Spinal cord (tissue), 10 donors: ENCODE measurements at places on chromosomes 6 and 20. TPM values are rescaled to one million over a fixed set of nuclear protein-coding genes. Genes with fewer than 3 reads are reported as not detected.

The HEBP2 gene
- polyA plus RNA-seq, result 30.8 TPM

DNA sequence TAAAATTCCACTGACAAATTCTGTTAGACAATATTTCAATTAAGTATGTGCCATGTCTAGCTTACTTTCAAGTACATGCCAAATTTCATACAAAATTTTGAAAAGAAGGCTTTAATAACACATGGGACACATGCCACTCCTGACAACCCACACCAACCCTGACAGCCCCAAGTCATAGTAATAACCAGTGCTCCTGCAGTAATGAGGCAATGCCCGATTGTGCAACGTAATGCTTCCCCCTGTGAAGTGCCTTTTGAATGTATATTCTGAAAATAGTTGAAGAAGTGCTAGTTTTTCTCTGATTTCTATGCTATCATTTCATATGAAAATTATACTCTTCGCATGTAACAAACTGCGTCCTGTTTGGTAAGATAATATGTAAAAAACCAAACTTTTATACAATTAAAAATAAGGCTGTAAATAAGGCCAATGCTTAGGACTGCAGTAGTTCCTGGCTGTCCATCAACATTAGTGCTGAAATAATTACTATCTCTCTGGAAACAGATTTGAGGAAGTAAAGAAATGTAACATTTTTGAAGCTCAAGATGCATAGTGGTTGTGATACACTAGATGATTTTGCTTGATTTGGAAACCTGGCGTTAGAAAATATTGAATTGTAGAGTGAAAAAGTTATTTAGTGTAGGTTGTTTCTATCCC is 125.8 kb upstream of the BCLAF1 start:
- DNase-seq, result no peak

DNA sequence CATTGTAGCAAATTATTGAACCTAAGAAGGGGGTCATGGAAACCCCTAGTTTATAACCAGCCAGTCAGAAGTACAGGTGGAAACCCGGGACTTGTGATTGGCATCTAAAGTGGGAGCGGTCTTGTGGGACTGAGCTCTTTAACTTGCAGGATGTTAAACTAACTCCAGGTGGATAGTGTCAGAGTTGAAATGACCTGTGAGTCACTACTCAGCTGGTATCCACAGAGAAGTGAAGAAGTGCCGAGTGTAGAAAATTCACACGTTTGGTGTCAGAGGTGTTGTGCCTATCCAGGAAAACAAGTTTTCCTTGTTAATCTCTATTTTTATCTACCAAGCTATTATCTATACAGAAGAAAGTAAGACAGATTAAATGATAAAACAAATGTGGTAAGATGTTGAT is 179.7 kb downstream of the ADGRG6 start:
- no peak for DNase-seq

GRCh38 chr20:18666803-18667415 is 79.1 kb downstream of the DTD1 start:
- no peak for DNase-seq

The LHFPL5 gene
- 2.0 TPM for polyA plus RNA-seq

The SRSF12 gene
- 26.7 TPM for polyA plus RNA-seq

The ECI2 gene
- 47.3 TPM for polyA plus RNA-seq

The C6orf141 gene
- polyA plus RNA-seq, result 5.2 TPM

- no peak for DNase-seq
Measured at GRCh38 chr20:14643146-14643545, 305.7 kb upstream of the FLRT3 start.

DNA sequence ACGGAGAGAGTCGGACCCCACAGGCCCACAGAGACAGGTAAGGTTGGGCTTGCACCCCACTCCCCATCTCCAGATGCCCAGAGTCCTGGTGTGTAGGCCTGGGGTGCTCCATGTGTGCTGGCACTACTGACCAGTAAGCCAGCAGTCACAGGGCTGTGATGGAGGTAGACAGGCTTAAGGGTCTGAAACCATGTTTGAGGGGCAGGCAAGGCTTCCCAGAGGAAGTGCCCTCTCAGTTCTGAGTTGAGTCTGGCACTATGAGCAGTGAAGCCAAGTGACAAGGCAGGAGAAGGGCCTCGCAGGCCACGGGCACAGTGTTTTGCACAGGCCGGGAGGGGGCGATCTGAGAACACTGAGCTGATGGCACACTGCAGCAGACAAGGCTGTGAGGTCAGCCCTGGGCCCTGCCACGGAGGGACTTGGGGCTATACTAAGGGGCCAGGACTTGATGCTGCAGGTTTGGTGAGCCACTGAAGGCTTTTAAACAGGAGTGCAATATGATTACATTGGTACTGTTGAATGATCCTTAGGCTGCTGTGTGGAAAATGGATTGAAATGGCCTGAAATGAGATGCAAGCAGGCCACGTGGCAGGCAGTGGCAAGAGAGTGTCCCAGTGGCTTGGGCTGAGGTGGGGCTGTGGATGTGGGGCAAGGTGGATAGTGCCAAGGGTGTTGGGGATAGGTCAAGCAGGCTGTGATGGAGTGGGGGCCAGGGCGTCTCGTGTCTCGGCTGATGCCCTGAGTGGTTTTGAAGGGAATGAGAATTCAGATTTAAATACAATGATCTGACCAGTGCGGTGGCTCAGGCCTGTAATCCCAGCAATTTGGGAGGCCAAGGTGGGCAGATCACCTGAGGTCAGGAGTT is 20.3 kb downstream of the TTBK1 start:
- no peak for DNase-seq

The LCA5 gene
- polyA plus RNA-seq, result 11.1 TPM

- peak; percentile 82 for DNase-seq
Measured at GRCh38 chr6:87078983-87079616, 15.8 kb downstream of the CGA start.

- no peak for DNase-seq
Measured at GRCh38 chr6:12578751-12579150, 137.8 kb upstream of the PHACTR1 start.

DNA sequence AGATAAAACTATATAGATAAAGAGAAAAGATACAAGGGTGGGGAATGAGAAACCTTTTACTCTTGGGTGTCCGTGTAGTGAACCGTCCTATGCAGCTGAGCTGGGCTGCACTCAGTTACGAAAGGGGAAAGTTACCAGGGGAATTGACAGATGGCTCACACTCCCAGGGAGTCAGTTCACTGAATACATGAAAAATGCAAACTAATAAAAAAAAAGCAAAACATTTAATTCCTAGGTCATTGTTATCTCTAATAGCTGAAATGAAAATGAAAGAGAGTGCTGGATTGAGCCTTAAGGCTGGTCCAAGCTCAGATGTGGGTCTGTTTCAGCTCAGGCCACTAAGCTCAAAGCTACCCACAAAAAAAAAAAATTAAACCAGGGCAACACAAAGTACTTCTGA is 138.0 kb downstream of the THBS2 start:
- DNase-seq, result no peak

- no peak for DNase-seq
Measured at GRCh38 chr6:139271056-139271455, 20.7 kb downstream of the TXLNB start.

DNA sequence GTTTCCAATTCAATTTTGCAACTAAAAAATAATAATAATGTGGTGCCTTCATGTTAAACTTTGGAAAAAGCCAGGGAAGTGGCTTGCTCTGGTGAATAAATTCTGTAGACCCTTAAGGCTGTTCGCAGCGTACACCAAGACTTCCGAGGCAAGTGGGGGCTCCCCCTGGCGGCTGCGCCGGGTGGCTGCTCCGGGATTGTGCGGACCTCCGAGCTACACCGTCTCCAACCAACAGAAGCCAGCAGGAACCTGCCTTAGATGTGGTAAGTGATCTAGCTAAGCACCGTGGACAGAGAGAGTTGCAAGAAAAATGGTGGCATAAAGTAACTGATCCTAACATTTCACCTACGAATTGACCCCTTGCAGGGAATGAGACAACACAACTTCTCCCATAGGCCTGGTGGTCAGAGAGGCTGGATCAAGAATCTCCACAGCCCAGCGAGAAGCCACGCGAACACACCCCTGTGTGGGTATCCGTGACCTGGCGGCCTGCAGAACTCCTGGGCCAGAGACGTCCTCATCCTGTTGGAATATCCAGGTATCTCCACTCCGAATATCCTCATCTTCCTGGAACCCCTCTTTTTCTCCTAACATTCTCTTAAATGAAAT is 69.6 kb downstream of the TBXT start:
- DNase-seq, result peak; percentile 35

- DNase-seq, result no peak
Measured at GRCh38 chr6:154266560-154267099, 90.0 kb downstream of the IPCEF1 start.

DNA sequence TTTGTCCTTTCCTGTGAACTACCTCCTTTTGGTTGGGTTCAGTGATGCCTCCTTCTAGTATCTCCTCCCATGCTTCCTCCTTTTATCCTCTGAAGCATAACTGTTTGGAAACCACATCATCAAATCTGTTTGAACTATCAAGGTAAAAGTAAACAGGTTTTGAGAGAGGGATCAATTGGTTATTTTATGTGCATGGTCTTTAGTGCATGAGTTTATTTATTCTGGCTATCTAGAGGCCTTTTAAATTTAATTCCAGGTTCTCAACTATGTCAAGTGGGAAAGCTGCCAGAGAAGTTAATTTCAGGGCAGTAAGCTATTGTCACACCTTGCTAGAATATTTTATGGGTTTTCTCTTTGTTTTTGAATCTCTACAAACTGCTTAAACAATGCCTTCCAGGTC is 54.1 kb downstream of the WASF1 start:
- DNase-seq, result no peak

DNA sequence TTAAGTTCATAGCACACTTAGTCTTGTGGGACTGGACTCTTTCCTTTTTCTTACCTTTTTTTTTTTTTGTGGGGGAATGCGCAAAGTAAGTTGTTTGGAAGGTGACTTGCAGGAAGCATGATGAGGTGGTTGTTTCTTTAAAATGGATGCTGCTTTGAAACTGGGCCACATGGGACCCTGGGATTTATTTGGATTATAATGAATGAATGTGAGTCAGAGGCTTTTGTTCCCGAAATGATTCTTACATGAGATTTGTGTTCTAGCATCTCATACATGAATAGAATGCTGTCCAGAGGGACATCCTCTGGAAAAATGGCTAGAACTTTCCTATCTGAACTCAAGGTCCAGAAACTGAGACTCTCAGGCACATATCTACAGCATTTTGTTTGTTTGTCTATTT is 236.6 kb upstream of the RNF24 start:
- no peak for DNase-seq

The SLC17A4 gene
- not detected for polyA plus RNA-seq

GRCh38 chr6:87344731-87345130 is at the start of gene C6orf163:
Gene C6orf163, plus strand, starts transcription at chr6:87344813. Its CDS starts 287 bp downstream, at chr6:87345100.
- no peak for DNase-seq

GRCh38 chr6:14704383-14705271 is 541.2 kb upstream of the JARID2 start:
- DNase-seq, result no peak

The CAGE1 gene
- polyA plus RNA-seq, result not detected

The TRIM31 gene
- not detected for polyA plus RNA-seq

The ZCCHC3 gene
- polyA plus RNA-seq, result 26.6 TPM

DNA sequence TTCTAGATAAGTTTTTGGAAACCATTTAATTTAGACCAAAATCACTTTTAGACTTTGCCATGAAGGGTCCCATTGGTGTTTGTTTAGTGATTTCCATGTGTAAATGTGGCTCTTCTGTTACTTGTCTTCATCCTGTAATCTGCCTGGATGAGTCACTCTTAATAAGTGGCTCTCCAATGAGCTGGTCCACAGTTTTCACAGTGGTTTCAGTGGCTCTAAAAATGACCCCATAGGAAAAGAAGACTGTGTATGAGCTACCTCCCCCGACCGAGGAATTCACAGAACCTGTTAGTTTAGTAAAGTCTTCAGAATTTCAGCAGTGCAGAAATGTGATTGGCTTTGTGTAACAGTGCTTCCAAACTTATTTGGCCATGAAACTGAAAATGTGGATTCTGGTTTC is 492.0 kb upstream of the MARCKS start:
- DNase-seq, result no peak

The CHRNA4 gene
- polyA plus RNA-seq, result 64.2 TPM

DNA sequence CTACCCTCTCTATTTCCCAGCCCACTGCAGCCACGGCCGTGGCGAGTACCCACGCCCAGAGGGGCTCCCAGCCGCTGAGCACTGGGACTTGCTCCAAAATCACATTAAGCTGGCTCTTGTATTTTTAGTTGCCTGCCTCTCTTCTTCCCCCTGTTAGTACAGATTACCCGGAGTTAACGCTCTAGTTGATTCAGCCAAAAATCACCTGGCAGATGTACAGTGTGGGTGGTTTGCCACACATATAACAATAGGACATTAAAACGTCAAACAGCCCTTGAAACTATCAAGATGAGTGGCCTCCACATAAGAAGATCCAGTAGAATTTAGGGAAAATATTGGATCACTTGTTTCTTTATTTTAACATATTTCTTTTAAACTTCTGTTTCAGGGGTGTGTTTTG is 268.8 kb upstream of the PRDM1 start:
- DNase-seq, result no peak

The SLC12A5 gene
- 176 TPM for polyA plus RNA-seq

DNA sequence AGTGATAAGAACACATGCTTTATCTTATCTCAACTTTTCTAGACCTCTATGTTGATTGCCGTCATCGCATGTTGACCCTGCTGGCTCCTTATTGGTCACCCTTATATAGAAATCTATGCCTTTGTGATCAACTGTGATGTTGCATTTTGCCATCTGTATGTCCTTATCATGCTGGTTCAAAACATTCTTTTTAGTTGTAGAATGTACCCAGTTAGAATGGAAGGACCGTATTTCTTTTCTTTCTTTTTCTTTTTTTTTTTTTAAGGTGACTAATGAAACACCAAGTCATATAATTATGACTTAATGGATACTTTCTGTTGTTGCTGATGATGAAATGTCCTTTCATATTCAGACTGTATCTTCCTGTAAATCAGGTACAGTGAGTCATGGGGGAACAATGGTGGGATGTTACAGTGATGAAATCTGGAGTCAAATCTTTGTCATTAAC is 145.9 kb upstream of the CITED2 start:
- DNase-seq, result no peak
